Cerebellar nuclear complex (tissue), 1 donor: ENCODE measurements at places on chromosomes 13 and 19.

DNA sequence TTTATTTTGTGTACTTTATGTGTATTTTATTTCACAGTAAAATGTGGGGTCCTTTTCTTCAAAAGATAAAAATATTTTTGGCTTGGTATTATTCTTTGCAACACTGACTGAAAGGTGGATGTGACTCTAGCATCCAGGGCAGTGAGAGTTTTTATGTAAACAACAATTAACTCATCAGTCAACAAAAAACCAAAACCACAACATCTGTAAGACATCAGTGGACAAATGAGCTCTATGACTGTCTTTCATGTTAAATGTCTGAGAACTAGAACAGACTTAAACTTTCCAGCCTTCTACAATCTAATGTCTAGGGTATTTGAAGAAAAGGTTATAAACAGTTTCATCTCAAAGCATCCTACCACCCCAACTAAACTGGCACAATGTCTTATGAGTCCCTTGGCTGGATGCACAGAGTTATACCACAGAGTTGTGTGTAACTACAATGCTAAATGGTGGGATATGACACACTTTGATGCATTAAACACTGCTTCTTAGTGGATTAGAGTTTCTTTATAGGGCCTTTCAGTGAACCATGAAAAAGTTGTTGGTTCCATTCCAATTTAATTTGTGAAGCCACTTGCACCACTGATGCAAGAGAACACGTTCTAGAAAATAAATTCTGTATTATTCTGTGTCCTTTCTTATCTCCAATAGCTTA lies 544.2 kb upstream of the KLF12 start:
- DNase-seq, result no peak

DNA sequence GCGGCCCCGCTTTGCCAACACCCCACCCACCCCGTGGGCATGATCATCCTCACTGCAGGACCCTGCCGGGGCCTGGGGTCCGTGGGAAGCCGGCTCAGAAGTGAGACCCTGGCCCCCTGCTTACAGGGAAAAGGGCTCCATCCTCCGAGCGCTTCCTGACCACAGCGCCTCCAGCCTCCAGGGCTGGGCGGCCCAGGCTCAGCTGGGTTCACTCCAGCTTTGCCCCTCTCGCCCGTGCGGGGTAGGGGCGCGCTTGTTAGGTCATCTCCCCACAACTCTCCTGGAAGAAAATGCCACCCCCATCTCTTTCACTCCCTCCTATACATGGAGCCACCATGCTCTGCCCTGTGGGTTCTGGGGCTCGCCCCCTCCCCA lies 6.6 kb upstream of the C1QTNF9B start:
- no peak for DNase-seq

GRCh38 chr19:13212759-13213330 lies 62.6 kb downstream of the IER2 start:
- DNase-seq, result no peak

GRCh38 chr19:17226002-17226933 lies at the start of gene OCEL1:
Gene OCEL1, plus strand, starts transcription at chr19:17226226. Its CDS starts 22 bp downstream, at chr19:17226248.
- DNase-seq, result peak; percentile 97

DNA sequence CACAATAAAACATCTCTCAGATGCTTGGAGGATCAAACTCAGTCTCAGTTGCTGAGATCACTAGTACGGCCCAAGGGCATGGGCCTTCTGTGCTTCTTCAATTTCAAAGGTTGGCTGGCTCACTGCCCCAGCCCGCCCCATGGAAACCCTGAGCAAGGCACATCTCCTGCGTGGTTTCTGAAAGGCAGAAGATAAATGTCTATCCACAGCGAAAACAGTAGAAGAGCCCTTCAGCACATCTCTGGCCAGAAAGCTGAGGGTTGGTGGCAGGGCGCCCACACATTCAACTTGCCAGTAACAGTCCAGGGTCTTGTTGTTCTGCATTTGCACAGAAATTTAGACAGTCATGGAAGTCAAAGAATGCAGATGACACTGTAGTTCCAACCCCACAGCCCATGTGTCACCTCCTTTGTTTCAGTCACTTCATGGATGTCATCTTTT lies 24.0 kb upstream of the KATNAL1 start:
- no peak for DNase-seq

- DNase-seq, result no peak
Observed at GRCh38 chr19:11434703-11435056, 241 bp downstream of the ODAD3 start.
